ENCODE measurements at places on chromosomes 1 and 21.

GRCh38 chr1:87180682-87181081, 148.0 kb upstream of the LMO4 start:
- DNase-seq, result no peak

- DNase-seq, result no peak
Observed at GRCh38 chr1:91997607-91998195, 32.1 kb upstream of the EPHX4 start.

- DNase-seq, result no peak
Observed at GRCh38 chr1:225911191-225912130, 12.6 kb downstream of the PYCR2 start.

DNA sequence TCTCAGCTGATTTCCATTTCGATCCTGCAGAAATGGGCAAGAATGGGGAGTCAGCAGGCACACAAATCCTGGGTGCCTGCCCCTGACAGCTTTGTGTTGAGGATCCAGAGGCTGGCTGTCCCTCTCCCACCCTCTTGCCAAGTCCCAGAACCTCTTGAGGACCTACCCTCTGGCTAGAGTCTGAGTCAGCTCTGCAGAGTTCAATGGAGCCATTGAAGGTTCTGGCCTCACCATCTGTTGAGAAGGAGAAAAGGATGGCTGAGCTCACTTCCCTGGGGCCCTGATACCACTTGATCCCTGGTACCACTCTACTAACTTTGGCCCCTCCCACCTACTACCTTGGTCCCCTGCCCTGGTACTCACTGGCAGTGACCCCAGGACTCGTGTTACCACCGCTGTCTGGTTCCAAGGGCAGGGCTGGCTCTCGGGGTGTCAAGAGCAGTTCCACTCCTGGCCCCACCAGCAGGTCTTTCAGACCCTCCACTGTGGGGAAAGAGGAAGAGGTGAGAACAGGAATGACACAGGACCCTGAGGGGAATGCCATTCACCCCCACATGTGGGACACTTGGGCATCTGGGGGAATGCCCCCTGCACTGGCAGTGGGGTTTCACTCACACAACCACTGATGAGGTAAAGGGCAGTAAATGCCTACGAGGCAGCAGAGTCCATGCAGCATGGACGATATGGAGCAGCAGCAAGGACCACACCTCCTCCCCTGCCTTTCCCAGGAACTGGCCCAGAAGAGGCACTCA, 10.5 kb downstream of the RXFP4 start:
- no peak for DNase-seq

GRCh38 chr1:18682375-18682774, 51.7 kb downstream of the PAX7 start:
- no peak for DNase-seq

DNA sequence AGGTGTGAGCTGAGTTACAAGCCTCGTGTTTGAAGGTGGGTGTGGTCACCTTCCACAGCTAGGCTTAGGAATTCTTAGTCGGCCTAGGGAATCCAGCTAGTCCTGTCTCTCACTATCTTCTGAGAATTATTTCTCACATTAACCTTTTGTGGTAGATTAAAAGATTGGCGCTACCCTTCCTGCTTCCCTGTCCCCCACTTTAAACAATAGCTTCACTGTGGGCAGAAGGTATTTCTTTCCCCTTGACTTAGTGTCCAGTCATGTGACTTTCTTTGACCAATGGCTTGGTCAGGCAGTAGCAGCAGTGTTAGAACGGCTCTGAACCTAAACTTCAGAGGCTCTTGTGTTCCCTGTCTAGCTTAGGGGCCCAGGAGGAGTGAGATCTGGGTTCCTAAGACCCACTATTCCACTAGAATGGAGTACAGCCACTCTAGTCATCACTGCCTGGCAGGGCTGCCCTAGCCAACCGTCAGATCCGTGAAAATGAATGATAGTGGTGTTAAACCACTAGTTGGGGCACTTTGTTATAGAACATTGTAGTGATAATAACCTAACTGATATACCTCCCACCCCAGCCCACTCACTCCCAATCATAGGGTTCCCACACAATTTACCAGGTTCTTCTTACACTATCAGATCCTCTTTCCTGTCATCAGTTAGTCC, 13.9 kb upstream of the C1orf141 start:
- DNase-seq, result no peak

DNA sequence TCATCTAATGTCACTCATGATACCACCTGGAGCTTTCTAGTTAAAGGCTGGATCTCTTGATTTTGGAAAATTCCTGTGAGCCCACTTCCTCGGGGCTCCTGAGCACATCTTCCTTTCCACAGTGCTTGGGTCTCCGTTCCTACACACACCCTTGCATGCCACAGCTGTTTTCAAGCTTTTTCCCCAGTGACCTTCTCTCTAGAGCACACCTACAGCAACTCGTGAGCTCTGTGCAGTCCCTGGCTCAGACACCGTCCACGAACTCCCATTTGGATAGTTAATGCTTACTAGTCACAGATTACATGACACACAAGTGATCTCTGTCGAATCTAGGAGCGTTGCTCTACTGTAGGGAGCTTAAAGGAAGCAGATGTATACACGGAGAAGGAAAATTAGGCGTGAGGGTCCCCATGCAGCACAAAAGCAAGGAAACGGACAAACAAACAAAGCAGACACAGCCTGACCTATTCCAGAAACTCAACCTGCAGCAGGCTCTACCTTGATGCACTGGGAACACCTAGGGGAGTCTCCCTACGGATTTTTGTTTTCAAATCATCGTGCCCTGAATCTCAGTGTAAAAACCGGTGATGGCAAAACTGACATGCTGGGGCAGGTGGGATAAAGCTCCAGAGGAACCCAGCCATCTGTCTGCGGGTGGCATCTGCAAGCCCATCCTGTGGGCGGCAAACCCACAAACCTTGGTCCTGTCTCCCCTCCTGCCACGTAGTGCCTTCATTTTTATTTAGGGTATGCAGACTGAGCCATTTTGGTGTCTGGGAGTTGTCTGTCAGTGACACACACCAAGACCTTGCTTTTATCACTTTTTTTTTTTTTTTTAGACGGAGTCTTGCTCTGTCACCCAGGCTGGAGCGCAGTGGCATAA, 177.8 kb downstream of the RUNX1 start:
- no peak for DNase-seq

DNA sequence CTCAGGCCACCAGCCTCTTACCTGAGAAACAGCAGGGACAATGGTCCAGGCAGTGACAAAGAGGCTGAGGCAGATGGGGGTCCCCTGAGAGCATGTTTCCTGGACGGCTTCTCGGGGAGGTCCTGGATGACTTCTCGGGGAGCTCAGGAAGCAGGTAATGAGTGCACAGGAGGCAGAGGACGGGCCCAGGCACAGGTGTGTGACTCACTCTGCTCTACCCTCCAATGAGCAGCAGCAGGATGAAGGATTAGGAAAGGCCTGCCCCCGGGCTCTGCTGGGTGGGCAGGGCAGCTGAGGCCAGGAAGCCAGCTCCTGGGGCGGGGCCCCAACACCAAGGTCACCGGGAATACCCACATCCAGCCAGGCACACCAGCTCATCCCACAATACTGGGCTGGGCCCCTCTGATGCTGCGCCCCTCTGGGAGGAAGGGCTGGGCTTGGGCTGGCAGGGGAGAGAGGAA, 17.2 kb upstream of the PTAFR start:
- DNase-seq, result no peak

DNA sequence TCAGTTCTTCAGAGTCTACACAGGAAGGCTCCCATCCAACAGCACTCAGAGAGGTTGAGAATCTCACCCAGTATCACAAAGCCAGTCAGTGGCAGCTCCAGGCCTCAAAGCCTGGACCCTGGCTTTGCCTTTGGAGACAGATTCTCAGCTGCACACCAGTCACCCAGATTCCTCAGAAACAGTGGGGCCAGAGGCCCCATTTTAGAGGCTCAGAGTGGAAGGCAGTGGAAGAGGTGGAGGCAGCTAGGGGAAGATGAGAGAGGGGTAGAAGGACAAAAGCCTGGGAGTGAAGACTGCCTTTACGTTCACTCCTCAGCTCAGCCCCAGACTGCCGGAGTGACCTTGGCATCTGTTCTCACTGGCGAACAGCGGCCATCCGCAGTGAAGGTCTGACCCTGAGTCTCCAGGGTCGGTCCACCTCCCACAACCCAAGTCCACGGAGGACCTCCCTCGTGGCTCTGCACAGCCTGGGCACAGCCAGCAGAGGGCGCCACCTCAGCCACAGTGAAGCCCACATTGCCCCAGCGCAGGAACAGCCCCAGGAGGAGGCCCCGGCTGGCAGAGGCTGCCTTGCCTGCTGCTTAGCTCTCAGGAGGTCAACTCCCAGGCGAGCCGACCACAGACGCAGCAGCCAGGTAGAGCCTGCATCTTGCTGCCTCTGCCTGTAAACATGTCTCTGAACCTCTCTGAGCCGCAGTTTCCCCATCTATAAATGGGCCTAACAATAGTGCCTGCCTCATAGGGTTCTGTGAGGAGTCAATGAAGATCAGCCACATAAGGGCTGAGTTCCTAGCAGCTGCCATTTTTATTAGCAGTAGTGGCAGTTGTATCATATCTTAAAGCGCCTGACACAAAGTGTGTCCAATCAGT, 5.9 kb upstream of the FNDC5 start:
- DNase-seq, result no peak

- no peak for DNase-seq
Observed at GRCh38 chr1:21818656-21819055, 6.6 kb downstream of the LDLRAD2 start.

GRCh38 chr1:221689138-221689537, 52.8 kb downstream of the DUSP10 start:
- no peak for DNase-seq

GRCh38 chr1:242240077-242240476, 241.2 kb upstream of the MAP1LC3C start:
- DNase-seq, result no peak

DNA sequence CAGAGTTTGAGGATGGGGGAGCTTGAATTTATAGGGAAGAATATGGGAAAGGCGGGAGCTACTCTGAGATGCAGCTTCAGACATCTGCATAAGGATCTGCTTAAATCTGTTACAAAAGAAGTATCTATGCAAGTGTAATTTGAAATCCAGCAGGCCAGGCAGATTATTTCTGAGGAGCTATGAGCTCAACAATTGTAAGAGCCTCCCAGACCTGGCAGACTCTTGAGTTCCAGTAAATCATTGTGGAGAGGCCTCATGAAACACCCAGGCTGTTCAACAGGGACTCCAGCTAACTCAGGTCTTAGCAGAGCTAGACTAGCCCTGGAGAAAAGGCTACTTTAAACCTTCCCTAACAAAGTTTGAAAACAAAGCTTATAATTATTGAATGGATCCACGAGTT, 647.5 kb upstream of the CHRM3 start:
- no peak for DNase-seq

Measured in GM12864 (cell line).